Activated naive CD4-positive, alpha-beta T cell (primary cell): ENCODE measurements at places on chromosomes 12 and 14.

- DNase-seq: no peak
These were observed 52.7 kb upstream of the ZDHHC17 start for GRCh38 chr12:76711241-76711640.

GRCh38 chr12:39402922-39403321 is 40.0 kb downstream of the KIF21A start:
- DNase-seq: no peak

GRCh38 chr14:57302883-57303282 is 34.1 kb downstream of the AP5M1 start:
- DNase-seq: no peak

DNA sequence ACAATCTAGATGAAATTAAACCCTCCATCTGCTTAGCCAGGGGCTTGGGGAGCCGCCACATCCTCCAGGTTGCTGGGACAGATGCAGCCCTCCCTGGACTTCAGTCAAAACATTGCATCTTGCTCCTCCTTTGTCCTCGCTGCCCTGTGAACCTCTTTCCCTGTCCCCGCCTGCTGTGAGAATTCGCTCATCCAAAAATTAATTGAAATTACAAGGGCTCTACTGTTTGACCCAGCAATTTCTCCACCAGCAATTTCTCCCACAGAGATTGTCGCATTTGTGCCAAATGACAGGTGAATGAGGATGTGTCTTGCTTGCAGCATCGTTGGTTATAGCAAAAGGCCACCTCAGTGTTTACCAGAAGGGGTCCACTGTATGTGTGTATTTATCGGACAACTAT is 5.0 kb upstream of the POP5 start:
- DNase-seq: no peak

- DNase-seq: no peak
These were observed 27.2 kb downstream of the EFCAB11 start for GRCh38 chr14:89927186-89927865.

- DNase-seq: no peak
These were observed 14.3 kb downstream of the RASSF8 start for GRCh38 chr12:25972783-25973182.

DNA sequence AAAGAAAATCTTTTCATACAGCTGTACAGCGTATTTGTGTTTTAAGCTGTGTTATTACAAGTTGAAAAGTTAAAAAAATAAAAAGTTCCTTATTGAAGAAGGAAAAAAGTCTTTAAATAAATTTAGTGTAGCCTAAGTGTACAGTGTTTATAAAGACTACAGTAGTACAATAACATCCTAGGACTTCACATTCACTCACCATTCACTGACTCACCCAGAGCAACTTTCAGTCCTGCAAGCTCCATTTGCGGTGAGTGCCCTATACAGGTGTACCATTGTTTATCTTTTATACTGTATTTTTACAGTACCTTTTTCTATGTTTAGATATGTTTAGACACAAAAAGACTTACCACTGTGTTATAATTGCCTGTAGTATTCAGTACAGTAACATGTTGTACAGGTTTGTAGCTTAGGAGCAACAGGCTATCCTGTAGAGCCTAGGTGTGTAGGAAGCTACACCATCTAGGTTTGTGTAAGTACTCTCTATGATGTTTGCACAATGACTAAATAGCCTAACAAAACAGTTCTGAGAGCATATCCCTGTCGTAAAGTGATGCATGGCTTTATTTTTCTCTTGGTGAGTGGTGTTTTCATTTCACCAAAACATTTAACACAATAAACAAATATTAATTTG is 275.2 kb downstream of the DACT1 start:
- DNase-seq: no peak

- DNase-seq: no peak
These were observed 3.0 kb upstream of the RBMS2 start for GRCh38 chr12:56518570-56518969.

DNA sequence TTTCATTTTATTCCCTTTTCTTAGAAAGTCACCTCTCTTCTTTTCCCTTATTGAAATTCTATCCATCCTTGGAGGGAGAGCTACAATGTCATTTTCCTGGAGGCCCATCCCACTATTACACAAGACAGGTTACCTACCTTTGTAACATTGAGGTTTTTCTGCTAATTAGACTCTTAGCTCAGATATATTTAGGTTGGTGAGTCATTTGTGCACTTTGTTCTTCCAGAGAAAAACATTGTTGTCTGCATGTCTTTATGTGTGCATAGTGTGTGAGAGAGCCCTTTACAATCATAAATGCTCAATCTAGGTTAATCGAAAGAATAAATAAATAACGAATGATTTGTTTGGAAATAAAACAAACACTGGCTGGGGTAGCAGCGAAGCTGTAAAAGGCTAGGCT is 191.8 kb downstream of the DACT1 start:
- DNase-seq: no peak

DNA sequence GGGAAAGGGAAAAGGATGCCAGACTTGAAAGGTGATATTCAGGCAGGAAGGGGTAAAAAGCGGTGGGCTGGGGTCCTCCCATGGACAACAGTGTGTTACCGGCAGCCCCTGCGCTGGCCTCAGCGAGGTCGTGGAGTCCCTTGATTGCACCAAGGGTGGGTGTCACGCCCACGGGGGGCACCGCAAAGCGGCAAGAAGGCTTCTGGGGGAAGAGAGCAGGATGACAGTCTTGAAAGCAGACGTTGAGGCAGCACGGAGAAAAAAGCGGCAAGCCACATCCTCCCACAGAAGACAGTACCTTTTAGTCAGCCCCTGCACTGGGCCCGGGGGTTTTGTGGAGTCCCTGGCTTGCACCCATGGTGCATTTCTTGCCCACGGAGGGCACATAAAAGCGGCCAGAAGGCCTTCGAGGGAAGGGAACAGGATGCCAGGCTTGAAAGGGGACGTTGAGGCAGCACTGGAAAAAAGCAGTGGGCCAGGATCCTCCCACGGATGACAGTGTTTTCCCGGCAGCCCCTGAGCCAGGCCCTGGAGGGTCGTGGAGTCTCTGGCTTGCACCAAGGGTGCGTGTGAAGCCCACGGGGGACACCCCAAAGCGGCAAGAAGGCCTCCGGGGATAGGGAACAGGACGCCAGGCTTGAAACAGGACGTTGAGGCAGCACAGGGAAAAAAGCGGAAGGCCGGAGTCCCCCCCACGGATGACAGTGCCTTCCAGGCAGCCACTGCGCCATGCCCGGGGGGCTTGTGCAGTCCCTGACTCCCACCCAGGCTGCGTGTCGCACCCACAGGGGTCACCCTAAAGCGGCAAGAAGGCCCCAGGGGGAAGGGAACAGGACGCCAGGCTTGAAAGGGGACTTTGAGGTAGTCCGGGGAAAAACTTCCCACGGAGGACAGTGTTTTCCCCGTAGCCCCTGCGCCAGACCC is 162.2 kb upstream of the ALG10B start:
- DNase-seq: no peak

DNA sequence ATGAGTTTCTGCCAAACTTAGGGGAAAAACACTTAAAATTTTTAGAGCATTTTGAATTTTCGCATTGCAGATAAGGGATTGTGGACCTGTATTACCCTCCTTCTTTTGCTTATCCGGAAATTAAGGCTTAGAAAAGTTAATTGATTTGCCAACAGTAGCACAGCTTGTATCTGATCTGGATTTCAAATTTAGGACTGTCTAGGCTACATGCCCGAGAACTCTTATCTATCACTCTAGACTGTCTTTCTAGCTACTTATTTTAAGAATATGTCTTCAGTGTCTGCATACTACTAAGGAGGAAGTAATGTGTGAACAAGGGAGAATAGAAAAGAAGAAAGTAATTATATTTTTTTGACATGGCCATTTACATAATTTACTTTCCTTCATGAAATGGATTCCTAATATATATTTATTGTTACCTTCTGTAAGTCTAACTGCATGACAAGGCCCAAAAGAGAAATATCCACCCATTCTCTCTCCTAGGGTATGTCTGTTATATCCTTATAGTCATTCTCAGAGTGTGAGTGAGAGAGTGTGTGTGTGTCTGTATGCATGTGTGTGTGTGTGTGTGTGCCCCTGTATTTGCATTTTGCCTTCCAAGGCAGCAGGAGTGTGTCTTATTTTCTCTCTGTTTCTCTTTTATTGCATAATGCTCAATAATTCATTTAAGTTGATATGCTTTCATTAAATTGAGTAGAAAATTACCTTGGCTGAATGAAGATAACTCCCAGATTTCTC is 132.1 kb downstream of the SLC5A8 start:
- DNase-seq: no peak

DNA sequence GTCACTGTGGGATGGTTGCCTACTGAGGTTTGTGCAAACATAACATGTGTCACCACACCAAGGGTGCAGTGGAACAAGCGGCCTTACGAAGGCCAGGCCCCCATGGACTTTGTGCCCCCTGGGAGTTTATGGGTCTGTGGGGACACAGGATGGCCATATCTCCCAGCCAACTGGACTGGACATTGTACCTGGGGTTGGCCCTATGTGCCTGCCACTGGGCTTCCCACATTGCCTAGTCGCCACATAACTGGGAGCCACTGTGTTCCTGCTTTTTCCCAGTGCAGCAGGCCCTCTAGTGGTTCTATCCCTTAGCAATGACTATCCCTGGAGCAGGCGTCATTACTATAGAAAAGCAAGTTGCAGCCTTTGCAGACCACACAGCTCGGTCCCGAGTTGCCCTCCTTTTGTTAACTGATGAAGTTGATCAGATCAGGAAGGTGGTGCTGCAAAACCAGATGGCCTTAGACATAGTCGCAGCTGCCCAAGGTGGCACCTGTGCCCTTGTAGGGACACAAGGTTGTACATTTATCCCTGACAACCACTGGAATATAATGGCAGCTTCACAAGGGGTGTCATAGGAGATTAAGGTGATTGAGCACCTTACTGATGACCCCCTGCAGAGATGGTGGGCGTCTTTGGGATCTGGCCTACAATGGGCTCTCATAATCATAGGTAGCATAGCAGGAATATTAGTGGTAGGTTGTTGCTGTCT is 15.2 kb upstream of the RNASE12 start:
- no peak for DNase-seq

DNA sequence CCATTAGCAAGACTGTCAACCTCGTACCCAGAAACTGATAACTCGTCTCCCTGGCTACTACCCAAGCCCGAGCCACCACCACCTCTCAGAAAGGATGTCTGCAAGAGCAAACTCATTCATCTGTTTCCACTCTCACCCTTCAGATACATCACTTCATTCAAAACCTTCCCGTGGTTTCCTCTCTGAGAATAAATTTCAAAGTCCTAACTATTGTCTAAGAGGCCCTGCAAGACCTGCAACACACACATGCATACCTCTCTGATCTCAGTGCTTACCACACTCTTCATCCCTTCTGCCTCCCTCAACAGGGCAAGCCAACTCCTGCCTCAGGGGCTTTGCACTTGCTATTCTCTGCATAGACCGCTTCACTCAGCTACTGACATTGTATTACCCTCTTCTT is 40.6 kb downstream of the PPP1R13B start:
- DNase-seq: no peak

DNA sequence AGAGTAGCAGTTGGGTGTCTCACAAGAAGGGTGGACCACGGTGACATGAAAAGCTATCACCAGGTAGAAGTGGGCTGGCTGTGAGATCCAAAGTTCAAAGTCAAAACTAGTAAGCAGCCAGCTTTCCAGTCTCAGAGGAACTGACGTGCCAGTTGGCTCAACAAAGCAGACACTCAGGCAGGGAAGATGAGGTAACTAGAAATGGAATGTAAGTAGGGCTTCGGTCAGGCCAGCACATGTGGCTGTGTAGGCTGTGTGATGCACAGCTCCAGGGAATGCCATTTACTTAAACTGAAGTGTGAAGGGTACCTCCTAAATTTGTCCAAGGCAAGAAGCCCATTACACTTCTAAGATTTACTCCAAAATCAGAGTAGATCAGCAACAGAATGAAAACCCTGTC is 43.6 kb downstream of the PTPRR start:
- DNase-seq: no peak

- DNase-seq: no peak
These were observed 64.3 kb downstream of the PPP2R5C start for GRCh38 chr14:101825797-101826196.

GRCh38 chr14:90023176-90023896 is 38.5 kb upstream of the KCNK13 start:
- no peak for DNase-seq

- no peak for DNase-seq
These were observed 102.5 kb upstream of the RTL1 start for GRCh38 chr14:101006008-101006407.

GRCh38 chr12:131058700-131059099 is 105.0 kb downstream of the ADGRD1 start:
- no peak for DNase-seq

GRCh38 chr12:103771466-103771865 is 69.6 kb downstream of the NT5DC3 start:
- no peak for DNase-seq

DNA sequence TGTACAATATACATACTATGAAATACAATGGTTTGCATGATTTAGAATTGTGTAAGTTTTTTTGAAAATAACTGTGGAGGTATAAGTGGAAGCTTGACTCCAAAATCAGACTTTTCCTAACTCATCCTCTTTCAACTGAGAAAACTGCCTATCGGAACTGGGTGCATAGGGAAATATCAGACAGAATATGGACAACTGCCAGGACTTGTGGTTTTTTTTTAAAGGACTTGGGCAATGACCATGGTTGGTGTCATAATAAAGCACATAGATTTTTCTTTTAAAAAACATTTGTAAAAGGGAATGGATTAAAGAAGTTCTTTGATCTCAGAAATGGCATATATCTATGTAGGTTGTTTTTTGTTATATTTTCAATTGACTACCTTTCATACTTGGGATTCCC is 53.3 kb upstream of the LRRK2 start:
- DNase-seq: no peak

GRCh38 chr14:101808894-101809670 is 47.6 kb downstream of the PPP2R5C start:
- no peak for DNase-seq

DNA sequence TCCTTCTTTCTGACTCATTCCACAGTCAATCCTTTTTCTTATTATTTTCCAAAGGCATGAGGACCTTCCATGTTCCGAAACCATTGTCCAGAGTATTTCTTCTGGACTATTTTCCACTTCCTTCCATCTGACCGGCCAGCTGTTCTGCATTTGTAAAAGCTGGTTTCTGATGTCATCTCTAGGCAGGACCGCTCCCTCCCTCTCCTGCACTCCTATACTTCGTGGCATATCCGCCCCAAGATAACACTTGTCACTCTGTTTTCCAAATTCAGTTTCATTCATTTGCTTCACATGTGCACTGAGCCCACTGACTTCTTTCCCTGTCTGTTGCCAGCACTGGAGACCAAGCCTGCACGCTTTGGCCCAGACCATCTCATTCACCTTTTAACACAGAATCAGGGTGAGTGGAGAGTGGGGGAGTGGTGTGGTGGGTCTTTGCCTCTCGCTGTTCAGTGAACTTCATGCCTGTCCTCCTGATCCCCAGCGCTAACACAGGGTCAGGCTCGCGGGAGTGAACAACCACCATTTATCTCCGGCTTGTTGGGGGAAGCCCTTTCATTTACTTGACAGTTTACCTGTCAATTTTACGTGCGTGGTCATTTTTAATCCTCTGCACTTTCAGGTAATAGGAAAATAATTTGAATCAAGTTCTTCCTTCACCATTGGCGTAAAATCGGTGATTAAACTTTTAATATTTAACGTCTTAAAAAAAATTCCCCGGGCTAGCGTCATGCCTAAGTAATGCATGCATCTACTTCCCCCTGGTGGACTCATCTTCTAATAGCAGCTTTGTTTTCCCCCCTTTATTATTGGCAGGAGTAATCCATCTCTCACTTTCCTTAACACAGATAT is 52.5 kb downstream of the C12orf75 start:
- DNase-seq: no peak
